ENCODE measurements at places on chromosomes 4 and X.

GRCh38 chr4:2243681-2244380, 1.9 kb upstream of the HAUS3 start:
- no peak for DNase-seq

GRCh38 chr4:94165256-94165655, 42.4 kb upstream of the SMARCAD1 start:
- no peak for DNase-seq

DNA sequence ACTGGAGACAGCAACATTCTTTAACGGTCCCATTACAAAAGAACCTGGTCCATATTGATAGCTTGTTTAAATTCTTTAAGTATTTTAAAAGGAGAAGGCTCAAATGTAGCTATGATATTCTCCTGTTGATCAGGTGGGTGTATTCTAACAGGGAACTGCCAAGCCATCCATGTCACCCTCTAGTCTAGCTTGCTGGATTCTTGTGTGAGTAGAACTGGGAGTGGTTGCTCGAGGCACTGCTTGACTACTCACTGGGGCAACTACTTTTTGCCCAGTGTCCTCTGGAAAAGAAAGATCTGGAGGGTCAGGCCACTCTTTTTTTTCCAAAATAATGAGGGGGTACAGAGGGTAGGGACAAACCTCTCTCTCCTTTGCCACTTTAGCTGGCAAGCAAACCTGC, 155.1 kb downstream of the ZNF518B start:
- no peak for DNase-seq

- DNase-seq, result no peak
Measured at GRCh38 chr4:4344915-4345527, 41.9 kb upstream of the NSG1 start.

DNA sequence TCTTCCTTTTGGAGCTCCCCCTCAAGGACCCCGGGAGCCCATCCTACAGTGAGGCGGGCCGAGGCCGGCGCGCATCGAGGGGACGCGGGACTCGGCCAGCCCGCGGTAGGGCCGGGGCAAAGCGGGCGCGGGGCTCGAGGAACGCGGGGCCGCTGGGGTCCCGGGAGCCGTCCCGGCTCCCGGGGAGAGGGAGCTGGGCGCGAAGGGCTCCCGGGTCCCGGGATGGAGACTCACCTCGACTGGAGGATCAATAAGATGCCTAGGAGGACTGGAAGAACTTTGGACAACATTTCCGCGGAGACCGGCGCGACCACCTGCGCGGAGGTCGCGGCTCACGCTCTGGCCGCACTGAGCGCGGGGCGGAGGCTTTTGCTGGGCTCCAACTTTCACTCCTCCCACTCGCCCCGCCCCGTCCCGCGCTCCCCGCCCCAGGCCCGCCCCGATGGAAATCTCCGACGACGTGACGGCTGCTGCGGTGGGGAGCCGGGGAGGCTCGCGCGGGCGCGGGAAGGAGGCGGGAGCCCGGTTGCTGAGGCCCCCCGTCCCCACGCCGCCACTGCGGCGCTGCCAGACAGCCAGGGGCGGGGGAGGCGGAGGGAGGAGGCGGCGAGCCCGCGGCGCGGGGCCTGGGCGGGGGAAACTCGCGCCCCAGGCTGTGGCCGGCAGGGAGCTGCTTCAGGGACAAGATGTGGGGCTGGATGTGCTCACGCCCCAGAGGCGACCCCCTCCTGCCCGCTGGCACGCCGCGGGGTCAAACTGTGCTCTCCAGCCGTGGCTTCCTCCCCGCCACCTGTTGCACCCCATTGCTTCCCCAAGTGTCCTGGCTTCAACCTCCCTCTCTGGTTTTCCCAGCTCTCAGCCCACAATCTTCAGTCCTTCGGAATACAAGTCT, at the start of gene GABRE:
GABRE (minus strand) TSS at position 341 of the 892 bp plus-strand sequence; CDS start at position 290, 51 bp downstream.
- DNase-seq, result no peak

- DNase-seq, result no peak
Measured at GRCh38 chr4:2824329-2824835, 19.3 kb upstream of the ADD1 start.

DNA sequence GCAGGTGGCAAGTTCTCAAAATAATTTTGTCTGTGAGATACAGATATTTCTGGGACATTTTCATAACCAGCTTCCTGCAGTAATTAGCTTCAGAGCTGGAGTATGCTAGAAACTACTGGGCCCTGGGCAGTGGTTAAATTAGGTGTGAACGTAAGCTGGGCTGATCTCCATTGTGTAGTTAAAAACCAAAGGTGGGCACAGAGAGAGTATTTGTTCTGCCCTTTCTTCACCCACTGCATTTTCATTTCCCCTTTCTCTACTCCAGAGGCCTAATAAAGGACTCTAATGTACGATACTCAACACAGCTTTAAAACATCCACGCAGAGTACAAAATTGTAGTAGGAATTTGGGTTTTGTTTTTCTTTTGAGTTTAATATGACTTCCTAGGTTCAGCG, 252.7 kb downstream of the SPRY1 start:
- no peak for DNase-seq

GRCh38 chrX:10847333-10847732, 226.9 kb upstream of the MID1 start:
- no peak for DNase-seq

DNA sequence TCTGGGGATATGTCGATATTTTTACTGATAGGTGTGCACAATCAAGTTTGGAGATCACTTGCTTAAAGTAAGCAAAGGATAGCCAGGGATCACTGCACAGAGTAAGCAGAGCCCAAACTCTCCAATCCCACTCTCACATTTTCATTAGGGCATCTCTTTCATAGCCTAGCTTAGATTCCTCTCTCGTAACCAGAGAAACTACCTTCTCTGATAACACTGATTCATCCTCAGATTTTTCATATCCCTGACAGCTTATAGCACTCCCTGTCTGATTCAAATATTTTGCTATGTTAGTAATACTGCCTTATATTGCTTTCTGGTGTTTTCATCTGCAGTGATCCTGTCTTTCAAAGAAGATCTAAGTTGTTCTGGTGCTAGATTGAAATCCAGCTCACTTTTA, 123.7 kb downstream of the CBLL2 start:
- no peak for DNase-seq

GRCh38 chr4:26496207-26496783, 6.0 kb upstream of the CCKAR start:
- no peak for DNase-seq

- no peak for DNase-seq
Measured at GRCh38 chr4:124745985-124746801, 33.7 kb upstream of the ANKRD50 start.

DNA sequence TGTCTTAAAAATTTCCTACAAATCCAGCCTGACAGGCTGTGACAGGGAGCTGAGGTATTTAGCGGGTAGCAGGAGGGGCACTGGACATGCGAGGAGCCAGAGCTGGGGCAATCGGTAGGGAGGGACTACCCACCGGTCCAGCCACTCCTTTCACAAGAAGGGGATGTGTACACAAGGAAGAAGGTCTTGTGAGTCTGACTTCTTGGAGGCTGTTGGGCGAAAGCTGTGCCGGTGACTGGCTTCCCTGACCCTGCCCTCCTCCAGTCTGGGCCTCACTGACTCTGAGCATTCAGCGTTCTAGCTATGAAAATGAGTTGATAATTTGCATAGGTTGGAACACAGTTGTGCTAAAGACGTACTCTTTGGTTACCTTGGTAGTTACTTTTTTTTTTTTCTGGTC, 12.7 kb upstream of the CXCL8 start:
- no peak for DNase-seq

DNA sequence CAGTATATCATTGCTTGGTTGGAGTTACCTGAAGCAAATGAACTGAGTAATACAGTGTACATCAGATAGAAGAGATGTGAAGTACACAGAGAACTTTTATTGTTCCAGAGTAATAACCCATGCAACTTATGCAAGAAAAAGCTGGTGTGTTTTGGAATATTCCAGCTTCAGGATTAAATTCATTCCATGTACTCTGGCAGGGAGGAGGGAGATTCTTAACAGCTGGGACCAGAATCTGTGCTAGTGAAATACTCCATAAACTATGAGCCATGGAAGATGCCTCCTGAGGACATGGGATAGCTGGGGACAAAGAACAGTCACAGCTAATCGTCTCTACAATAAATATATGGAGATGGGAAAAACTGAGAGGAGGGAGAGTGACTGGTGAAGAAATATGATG, 101.6 kb upstream of the OTUD4 start:
- DNase-seq, result no peak

DNA sequence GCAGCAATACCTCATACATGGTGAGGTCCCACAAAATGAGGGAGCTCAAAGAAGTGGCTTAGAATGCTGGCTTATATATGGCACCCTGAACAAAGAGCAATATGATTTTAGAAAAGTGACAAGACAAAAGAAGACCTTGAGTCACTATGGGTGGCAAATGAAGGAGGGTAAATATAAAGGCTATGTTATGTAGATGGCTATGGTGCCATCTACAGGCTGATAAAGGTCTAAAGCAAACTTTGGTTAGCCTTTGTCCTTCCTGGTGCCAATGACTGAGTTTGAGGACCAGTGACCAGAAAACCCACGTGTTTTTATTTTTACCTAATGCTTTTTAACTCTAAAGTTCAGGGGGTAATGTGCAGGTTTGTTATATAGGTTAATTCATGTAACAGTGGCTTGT, 151.8 kb downstream of the CCNG2 start:
- peak; percentile 24 for DNase-seq

DNA sequence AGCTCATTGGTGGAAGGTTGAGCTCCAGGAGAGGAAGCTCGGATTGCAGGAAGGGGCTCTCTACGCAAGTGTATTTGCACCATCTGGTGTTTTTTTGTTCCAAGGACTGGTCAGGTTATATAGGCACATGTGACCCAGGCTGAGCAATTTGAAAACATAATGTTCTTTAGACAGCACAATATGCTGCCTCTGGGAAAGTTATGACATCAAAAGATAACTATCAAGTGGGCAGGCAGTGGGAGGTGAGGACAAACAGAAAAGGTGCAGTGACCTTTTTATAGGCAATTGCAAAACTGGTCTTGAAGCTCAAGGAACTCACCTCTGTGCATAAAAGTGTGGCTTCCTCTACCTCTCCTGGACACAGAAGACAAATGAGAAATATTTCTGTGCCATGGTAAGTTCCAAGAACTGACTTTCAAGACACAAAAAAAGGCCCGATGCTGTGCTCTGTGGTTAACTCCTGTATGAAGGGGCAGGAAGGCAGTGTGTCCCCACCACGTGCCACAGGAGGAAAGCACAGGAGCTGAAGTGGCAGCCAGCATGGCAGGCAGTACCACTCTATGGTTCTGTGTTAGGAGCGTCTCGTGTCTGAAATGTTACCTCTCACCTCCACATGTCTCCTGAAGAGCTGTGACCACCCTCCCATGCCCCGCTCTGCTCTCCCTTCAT, 128.6 kb downstream of the SHROOM3 start:
- peak; percentile 25 for DNase-seq

DNA sequence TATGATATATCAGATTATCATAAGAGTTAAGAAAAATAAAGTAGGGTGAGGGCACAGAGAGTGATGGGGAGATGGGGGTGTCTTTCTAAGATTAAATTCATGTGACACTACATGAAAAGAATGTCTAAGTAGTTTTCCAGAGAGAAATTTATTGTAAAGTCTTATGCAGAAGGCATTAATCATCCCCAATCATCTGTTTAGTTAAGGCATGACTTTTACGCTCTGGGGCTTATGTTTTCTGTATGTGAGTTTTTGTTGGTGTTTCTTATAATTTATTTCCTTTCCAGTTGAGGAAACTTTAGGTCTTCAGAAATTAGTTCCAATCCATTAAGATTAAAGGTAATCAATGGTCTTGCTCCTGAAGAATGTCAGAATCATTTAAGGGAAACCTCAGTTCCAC, 383.0 kb upstream of the GALNT7 start:
- no peak for DNase-seq

GRCh38 chrX:2360731-2361130, 140.0 kb downstream of the DHRSX start:
- no peak for DNase-seq

- no peak for DNase-seq
Measured at GRCh38 chrX:29813174-29813573, 402.2 kb upstream of the MAGEB2 start.

DNA sequence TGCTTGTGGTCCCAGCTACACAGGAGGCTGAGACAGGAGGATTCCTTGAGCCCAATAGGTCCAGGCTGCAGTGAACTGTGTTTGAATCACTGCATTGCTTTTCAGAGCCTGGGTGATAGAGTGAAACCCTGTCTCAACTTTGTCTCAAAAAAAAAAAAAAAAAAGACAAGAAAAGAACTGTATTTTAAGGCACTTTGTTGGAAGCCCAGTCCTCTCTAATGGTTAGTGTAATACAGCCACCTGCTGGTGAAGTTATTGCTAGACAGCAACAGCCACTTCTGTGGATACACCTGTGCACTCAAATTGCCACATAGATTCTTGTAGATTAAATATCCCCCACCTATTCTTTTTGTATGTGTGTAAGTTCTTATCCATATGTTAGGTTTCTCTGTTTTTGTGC, 10.1 kb upstream of the FGG start:
- peak; percentile 46 for DNase-seq

DNA sequence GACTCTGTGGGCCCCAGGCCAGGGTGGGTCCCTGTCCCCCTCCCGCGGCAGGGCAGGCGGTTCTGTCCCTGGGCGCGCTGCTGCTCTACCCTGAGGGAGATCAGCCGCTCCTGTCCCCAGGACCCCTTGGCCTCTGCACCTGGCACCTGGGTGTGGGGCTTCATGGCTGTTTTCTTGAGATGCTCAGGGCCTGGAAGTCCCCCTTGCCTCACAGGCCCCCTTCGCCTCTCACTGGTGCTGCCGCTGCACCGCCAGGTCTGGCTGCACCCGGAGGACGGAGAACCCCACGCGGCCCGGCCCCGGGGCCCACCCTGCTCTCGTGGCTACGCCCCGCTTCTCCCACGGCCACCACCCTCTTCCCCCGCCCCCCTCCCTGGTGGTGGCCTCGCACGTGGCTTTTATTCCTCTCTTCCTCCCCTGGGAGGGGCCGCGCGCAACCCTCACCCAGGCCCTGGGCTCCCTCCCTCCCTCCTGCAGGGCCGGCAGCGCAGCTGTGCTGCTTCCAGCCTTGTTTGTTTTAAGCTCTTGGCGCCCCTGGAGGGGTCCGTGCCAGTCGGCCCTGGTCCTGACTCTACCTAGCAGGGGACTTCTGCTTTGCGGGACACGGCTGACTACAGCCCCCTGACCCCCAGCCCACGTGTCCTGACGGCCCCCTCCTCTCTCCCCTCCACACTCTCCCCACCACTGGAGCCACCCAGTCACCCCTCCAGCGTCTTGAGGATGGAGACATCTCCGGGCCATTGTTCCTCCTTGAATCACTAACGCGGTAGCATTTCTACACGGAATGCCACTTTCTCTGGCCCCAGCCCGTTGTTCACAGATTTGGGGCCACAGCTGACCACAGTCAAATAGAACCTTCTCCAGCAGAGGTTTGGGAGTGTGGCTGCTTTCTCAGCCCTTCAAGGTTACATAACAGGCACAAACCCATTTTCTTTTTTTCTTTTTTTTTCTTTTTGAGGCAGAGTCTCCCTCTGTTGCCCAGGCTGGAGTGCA, 20.6 kb upstream of the CLDN24 start:
- no peak for DNase-seq
